HuH-7.5 (cell line): ENCODE measurements at places on chromosomes 5 and 9.

DNA sequence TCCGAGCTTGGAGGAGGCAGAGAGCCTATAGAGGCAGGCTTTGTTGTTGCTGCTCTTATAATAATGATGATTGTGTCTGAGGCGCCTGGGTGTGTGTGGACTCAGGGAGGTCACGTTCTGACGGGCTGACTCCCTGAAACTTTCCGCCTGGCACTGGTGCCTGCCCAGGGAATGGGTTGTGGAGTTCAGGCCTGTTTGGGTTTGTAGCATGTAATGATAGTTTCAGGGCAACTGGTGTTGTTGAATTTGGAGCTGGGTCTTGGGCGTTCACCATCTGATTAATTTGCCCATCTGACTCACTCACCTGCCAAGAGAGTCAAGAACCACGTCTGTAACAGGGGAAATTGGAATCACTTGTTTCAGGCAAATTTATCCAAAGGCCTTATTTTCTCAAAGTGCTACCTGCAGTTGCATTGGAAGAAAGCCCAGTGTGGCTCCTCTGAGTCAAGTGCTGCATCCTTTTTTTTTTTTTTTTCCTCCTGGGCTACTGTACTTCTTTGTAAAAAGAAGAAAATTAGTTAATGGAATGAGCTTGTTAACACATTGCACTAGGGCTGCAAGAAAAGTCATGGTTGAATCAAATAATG is 386.5 kb downstream of the GADD45G start:
- no peak for DNase-seq

- DNase-seq: no peak
These were observed 348.2 kb upstream of the NUDT12 start for GRCh38 chr5:103910786-103911185.

DNA sequence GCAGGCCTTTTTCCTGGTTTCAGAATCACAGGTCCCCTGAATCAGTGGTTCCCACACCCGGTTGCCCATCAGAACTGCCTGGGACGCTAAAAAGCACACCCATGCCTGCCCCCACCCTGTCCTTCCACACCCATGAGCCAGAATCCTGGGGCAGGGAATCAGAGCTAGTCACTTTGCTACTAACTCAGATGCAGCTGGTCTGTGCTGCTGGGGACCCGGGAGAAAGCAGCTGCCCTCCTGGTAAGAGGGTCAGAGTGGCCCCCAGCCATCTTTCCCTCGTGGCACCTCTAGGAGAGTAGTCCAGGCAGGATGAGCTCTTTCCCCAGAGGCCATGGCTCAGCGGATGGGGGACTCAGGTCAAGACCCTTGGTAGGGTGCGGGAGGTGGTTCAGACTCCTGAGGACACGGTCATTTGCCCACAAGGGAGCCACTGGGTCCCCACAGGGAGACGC is 11.3 kb upstream of the NUP214 start:
- no peak for DNase-seq

- no peak for DNase-seq
These were observed 10.8 kb downstream of the MRPL36 start for GRCh38 chr5:1788828-1789227.

GRCh38 chr9:37382982-37383357 is 39.5 kb upstream of the GRHPR start:
- DNase-seq: no peak
